ENCODE measurements at places on chromosomes 12 and 14. TPM values are rescaled to one million over a fixed set of nuclear protein-coding genes. Genes with fewer than 3 reads are reported as not detected.

GRCh38 chr12:113440336-113440735 lies 18.2 kb downstream of the SDSL start:
- DNase-seq = no peak

DNA sequence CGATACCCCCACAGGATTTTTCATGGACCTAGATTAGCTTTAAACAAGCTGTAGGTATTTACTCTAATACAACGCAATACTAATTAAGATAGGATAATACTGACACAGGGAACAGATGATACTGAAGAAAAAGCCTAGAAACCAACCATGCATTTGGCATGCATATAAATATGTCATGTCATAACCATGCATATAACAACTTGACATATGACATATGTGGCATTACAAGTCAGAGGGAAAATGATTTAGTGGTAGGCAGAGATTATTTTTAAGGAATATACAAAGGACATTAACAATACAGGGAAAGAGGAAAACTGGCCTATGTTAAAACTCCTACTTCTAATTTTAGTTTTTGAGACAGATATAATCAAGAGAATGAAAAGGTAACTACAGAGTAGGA lies 27.9 kb downstream of the CAPS2 start:
- no peak for DNase-seq

GRCh38 chr12:69154585-69155363 lies 84.6 kb upstream of the CPSF6 start:
- peak; percentile 3 for DNase-seq

Gene GPX2
- not detected for total RNA-seq

Data from pulmonary artery endothelial cell (primary cell).